ENCODE measurements at places on chromosomes 7 and 10.

GRCh38 chr7:31687024-31687748, at the start of gene PPP1R17:
TSS of gene PPP1R17 (plus strand) at chr7:31687215. CDS start at chr7:31692442, 5,227 bp downstream.
- DNase-seq: peak; percentile 34

DNA sequence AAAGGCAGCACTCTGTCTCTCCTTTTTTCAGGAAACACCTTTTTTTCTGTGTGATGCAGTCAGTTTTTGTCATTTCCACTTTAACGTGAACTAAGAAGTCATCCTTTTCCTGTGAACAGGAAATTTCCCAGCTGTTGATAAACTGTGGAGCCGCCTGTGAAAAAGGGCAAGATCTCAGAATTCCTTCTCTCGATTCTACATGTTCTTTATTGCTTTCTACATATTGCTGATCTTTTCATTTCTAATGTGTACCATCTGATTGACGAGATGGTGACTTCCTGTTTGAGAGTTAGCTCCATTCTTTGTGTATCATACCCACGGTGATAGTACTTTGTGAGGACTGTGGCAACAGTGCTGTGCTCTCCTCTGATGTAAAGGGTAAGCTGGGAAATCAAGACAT, 50.4 kb downstream of the ADD3 start:
- DNase-seq: no peak

DNA sequence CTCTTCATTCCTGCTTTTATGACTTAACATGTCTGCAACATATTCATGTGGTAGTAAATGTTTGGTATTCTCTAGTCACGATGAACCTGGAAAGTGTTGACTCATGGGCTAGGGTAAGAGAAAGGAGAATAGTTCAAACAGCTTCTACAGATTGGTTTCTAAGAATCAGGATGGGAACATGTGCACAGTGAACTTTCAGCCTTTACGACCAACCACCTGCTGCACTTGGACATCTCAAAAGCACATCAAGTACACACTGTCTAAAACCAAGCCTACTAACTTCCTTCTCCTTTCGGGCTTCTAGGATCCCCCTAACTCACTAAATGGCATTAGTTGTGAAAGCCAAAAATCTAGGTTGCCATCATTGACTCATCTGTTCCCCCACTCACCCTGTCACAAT, 85.5 kb downstream of the CUL2 start:
- no peak for DNase-seq

DNA sequence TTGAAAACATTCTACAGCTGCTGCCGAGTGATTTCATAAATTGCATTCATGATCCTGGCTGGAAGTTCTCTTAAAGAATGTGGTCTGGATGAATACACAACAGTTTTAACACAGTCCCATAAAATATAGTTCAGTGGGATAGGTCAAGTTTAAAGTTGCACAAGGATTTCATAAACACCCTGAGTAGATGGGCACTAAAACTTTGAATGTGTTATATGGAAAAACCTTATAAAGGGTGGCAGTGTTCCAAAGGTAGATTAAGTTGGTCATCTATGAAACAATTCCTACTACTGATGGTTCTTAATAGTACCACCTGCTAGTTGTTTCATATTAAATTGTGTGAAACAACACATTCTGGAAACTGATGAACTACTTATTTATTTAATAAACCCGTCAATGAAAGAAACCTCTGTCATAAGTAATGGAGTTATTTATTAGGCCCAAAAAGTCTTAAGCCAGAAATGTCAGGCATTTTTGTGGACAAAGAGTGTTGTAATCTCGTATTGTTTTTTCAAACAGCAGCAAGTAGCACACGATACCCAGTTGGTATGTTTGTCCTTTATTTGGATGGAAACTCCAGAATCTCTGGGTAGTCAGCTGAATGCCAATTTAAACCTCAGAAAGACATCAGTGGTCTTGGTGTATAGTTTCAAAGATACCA, 14.3 kb upstream of the RPA3 start:
- DNase-seq: no peak

- DNase-seq: peak; percentile 17
Observed at GRCh38 chr10:93718937-93719725, 16.7 kb upstream of the FRA10AC1 start.

GRCh38 chr10:60141896-60142559, 235.7 kb upstream of the CCDC6 start:
- no peak for DNase-seq

DNA sequence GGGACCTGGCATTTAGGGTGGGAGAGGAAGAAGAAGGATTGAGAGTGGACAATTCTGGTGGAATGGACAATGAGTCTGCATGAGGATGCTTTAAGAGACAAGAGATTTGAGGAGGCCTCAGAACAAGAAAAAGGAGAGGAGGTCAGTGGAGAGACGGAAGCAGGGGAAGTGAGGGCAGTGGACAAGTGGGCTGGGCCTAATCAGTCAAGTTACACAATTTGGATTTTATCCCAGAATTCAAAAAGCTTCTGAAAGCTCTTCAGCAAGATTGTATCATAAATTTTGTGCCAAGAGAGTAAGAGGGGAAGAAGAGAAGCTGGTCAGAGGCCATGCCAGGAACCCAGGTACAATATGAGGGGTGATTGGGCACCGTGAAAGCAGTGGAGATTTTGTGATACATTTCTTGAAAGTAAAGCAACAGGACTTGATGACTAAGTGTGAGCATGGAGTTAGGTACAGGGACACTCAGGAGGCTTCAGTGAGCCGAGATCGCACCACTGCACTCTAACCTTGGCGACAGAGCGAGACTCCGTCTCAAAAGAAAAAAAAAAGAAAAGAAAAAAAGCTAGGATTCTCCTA, 19.3 kb upstream of the TSPAN13 start:
- no peak for DNase-seq

DNA sequence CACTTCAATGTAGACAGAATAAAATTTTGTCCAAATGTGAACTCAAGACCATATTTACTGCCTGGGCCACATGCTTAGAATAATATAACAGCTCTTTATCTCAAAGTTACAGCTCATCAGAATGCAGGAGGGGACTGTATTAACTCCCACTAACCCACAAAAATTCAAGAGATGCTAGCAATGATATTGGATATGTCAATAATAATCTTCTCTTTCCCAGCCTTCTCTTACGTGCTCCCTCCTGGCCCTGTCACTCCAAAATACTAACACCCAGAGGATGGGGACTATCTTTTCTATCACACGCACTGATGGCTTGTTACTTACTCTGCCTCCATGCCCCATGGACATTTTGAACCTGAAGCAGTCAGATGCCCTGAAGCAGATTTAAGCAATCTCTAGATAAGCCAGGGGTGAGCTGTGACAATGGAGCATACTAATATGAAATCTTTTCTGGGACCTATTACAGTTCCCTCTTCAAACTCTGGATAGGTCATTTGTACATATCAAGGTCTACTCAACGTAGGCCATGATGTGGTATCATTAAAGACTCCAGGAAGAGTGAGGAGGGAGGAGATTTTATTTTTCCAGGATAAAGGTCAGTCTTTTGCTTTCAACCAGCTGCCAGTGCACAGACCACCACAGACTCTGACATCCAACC, 803.0 kb downstream of the GRM8 start:
- DNase-seq: no peak

- DNase-seq: no peak
Observed at GRCh38 chr10:16673443-16673842, 143.8 kb downstream of the RSU1 start.

DNA sequence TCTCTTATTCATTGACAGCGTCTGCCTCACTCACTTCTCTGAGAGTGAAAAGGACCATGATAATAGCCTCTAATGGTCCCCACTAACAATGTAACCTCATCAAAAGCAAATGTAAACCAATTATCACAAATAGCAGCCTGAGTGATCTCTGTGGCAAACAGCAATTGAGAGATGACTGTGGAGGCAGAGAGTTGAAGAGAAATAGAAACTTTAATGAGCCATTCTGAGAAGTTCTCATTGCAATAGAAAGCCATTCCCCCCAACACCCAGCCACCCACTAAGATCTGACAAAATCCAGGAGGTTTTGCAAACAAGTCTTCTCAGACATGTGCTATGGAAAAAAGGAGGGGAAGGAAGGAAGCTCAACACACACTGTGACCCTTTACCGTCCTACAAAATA, 44.2 kb upstream of the RNF148 start:
- DNase-seq: no peak

- no peak for DNase-seq
Observed at GRCh38 chr10:73923935-73924598, 13.1 kb downstream of the PLAU start.

DNA sequence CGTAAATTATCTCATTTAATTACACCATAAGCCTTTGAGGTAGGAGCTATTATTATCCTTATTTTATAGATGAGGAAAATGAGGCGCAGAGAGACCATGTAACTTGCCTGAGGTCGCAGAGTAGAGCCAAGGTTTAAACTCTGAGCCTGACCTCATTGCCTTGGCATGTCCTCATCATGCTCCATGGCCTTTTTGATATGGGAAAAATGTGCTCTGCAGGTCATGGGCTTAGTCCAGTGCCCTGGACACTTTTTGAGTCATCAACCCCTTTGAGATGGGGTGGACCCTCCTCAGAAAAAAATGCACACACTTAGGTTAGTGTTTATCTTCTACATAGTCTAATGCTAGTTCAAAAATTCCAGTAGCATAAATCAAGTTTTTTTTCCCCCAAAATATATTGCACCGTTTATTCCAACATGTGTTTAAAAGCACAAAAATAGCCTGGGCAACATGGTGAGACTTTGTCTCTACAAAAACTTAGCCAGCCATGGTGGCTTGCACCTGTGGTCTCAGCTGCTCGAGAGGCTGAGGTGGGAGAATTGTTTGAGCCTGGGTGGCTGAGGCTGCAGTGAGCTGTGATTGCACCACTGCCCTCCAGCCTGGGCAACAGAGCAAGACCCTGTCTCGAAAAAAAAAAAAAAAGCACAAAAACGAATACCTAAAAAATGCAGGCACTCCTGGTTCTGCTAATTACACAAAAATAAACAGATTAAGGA, 28.6 kb upstream of the TMEM178B start:
- no peak for DNase-seq

DNA sequence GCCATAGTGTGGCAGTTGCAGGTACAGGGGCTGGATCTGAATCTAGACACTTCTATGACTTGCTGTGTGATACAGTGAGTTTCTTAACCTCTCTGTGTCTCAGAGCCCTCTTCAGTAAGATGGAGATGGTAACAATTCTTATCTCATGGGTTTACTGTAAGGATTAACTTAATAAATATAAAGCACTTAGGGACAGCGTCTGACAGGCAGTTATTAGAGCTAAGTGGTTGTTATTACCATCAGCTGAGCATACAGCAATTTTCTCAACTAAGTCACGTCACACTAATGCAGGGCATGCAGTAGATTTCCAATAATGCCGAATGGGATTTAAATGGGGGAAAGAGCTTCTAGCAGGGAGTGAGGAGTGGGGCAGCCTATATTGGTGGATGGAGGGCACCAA, 162.6 kb downstream of the SH2D4B start:
- no peak for DNase-seq

- DNase-seq: no peak
Observed at GRCh38 chr10:90887555-90887954, 15.8 kb downstream of the RPP30 start.

DNA sequence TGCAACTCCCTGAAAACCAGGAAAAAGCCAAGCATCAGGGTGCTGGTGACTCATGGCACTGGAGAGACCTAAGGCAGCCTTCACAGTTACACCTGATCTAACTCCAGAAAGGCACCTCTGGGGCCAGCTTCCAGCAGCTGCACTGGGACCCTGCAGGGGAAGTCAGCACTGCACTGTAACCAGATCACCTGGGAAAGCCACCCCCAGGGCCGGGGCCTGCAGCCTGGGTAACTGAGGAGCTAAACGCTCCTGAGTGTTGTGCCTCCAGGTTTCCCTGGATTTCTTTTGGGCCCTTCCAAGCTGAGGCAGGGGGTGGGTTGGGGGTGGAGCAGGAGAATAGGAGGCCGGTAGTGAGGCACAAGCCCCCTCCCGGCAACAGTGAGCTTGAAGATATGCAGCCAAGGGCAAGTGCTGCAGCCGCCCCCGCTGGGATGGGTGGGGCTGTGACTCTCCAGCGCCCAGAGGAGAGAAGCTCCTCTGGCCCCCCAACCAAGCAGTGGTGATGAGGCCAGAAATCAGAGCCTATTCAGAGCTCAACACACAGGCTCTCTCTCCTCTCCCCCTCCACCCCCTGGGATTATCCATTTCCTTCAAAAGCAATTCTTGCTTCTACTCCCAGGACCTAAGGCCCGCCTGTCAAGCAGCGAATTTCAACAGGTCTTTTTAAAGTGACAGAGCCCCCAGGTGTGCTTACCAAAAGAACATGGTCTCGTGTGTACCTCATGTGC, 2.6 kb downstream of the CXCL12 start:
- DNase-seq: no peak

GRCh38 chr7:94284104-94284503, 110.6 kb upstream of the COL1A2 start:
- DNase-seq: no peak

DNA sequence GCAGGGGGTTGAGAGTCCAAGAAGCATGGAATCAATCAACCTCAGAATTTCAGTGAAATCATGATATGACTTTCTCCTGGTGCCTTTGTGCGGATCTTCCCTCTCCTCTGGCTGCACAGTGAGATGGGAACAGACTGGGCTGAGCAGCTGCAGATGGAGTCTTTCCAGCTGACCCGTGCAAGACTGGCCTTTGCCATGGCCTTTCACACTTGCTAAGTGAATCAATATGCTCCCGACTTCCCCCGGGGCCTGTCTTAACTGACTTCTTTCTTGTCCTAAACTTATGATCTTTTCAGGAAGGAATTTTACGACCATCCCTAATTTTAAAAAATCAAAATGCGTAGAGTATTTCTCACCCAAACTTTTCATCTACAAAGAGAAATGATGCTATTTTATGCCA, 469.9 kb downstream of the GALNT17 start:
- no peak for DNase-seq

DNA sequence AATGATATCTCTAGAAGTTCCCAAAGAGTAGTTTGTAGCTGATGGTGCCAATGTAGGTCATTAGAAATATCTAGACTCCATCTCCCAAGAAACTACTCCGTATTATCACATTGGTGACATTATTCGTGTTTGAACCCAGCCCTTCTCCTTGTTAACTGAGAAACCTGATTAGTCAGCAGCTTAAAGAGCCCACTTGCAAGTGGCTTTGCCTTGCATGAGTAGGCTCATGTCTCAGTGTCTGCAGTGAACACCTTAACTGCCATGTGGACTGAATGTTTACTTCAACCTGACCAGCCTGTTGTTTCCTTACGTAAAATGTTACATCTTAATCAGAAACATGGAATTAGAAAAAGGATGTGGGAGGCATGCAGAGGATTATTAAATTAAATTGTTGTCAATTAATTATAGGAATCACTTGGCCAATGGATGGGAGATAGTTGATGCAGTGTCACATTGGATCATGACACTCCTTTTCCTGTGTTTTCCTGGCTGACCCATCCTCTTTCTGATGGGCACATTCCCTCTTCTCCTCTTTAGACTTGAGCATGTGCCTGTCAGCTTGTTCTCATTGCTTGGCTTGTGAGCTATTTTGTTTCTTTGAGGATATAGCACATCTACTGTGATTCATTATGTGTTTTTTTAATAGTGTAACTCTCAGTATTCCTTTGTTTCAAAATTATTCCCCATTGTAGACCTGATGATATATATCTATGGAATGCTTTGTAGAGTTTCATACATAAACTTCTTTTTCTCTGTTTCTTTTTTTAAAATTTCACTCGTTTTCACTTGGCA, 18.0 kb downstream of the STARD3NL start:
- no peak for DNase-seq

- no peak for DNase-seq
Observed at GRCh38 chr7:47195641-47196040, 386.3 kb downstream of the TNS3 start.

Data from left ventricle myocardium inferior (tissue), 1 donor.